ENCODE measurements at places on chromosomes 7 and 10. TPM values are rescaled to one million over a fixed set of nuclear protein-coding genes. Genes with fewer than 3 reads are reported as not detected.

DNA sequence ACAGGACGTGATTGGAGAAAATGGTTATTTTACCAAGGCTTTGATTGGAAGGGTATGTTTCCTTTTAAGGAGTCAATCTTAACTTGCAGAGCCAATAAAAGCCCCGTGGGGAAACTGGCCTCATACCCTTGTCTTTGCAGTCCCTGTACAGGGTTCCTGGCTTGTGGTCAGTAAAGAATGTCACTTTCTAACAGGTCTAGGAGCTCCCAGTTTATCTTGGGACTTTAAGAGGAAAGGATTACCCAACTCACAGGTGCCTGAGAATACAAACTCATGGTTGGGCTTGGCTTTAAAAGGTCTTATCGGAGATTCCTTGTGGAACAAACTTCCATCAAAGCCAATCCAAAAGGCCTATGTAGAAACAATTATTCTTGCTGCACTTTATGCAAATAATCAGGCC is 221.8 kb downstream of the PHF14 start:
- DNase-seq: no peak

DNA sequence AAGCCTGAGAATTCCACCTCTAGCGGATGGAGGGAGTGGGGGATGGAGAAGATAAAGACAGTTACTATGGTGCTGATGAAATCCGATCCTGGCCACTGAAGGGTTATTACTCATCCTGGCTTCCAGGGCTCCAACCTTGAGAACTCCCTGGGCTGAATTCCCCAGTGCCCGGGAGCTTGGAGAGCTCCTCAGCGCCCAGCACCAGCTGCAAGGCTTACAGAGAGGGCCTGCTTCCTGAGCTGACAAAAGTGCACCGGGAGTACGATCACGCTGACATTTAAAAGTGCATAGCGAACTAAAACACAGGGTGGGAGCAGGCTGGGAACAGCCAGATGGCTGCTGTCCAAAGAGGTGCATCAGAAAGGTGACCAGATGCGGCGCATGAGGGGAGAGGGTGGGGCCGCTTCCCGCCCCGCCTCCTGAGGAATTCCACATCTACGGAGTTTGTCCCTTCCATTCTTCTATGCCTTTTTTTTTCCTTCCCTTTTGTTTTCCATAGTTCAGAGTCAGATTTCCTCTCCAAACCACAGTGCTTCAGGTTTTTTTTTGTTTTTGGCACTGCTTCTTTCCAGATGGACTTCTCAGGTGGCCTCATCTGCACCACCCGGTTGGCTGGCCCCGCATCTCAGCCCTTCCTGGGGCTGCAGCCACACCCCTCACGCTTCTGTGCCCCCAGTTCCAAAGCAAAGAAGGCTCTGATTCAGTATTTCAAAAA is 62.4 kb upstream of the MKRN1 start:
- DNase-seq: peak; percentile 87

DNA sequence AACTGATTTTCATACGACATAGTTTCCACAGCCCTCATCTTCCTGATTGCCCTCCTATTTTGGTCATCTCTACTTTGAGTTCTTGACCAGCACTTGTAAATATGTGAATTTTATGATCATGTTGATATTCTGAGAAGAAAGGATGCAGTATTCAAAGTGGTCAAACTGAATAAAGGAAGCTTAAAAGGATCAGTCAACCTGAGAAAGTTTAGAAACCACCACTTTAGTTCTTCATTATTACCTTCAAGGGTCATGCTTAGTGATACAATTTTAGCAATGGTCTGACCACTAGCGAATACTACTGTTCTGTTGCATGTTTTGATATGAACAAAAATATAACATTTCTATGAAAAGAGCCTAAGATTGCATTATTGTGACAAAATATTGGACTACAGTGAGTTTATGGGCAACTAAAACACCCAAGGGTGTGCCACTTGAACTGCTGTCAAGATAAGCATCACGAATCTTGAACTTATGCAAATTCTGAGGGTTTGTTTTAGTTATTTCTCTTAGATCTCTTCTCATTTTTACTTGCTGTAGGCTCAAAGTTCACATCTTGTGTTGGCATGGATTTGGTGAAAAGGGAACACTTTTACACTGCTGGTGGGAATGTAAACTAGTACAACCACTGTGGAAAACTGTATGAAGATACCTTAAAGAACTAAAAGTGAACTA is 247.7 kb downstream of the IPMK start:
- DNase-seq: no peak

GRCh38 chr7:17211307-17211836 is 87.1 kb upstream of the AHR start:
- DNase-seq: no peak

EBLN1 gene
- not detected for total RNA-seq

NPFFR1 gene
- total RNA-seq: not detected

Data from renal cortical epithelial cell (primary cell).